Keratinocyte (primary cell): ENCODE measurements at places on chromosomes 5 and 9. TPM values are rescaled to one million over a fixed set of nuclear protein-coding genes. Genes with fewer than 3 reads are reported as not detected.

Gene LCN9
- polyA plus RNA-seq: not detected in 3 replicates

Gene RACK1
- 3,291 to 4,197 TPM (median 3,883 TPM) in 3 replicates for polyA plus RNA-seq

Gene SPINK13
- not detected in 3 replicates for polyA plus RNA-seq

Gene SPATA9
- polyA plus RNA-seq: not detected in 3 replicates

Gene SPATA31D4
- polyA plus RNA-seq: not detected in 3 replicates

Gene ANGPTL2
- 0.10 to 0.19 TPM (median 0.18 TPM) in 3 replicates for polyA plus RNA-seq

Gene GFI1B
- not detected in 3 replicates for polyA plus RNA-seq

Gene MLANA
- polyA plus RNA-seq: not detected in 3 replicates

Gene CER1
- not detected in 3 replicates for polyA plus RNA-seq

Gene RFESD
- 1.1 to 3.5 TPM (median 1.5 TPM) in 3 replicates for polyA plus RNA-seq

Gene SCGB3A2
- not detected in 3 replicates for polyA plus RNA-seq
